ENCODE measurements at places on chromosomes 12 and 14.

DNA sequence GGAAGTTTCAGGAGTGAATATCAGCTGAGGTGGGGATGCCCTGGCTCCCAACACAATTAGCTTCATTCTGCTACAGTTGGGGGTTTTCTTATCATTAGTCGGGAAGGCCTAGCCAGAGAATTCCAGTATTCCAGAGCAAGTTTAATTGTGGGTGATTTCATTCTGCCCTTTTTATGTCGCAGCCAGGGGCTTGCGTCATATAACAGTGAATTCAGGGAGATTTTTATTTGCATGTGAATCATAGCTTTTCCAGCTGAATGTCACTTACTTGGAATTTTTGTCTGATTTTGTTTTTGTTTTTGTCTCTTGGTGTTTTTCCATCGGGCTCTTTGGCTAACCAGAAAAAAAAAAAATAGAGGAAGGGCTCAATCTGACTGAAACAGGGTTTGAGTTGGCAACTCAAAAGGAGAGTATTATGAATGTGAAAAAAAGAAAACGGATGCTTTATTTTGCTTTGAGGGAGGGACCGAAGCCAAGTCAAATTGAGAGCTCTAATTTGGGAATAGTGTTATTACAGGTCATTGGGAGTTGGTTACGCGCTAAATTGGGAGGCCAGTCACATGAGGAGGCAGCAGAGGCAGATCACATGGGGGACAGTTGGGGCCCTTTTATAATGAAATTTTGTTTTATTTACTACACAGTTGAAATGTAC, 119.4 kb downstream of the SAMD4A start:
- DNase-seq = no peak

DNA sequence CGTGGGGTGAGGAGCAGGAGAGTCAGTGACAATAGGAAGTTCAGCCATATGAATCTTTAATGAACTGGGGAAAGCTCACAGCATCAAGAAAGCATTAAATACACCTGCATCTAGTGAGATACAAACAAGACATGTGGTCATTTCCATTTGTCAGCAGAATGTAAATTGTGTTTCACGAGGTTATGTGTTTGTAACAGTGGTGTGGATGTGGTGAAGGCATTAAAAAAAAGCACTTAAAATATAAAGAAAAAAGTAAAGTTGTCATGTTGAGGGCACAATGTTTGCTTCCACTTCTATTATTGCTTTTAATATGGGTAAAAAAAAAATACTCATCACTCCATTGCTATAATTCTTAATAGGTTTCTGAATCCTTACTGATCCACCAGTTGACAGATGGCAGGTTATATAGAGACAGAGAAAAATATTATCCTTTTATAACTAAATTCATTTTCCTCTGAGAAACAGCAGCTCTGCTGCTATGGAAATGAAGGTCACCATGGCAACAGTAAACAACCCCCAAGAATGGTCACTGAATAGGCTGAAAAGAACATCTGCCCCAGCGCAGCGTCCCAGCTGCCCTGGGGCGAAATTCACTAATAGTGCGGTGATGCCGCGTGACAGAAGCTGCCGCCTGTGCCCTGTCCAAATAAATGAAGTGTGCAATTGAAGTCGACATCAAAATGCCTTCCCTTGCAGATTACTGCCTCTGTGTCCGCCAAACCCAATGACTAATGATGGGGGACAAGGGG, 226.1 kb downstream of the FOXN3 start:
- DNase-seq = peak; percentile 51

GRCh38 chr12:22318108-22318737, 16.3 kb downstream of the ST8SIA1 start:
- DNase-seq = no peak

- DNase-seq = peak; percentile 80
Measured at GRCh38 chr12:49055978-49056754, 4.4 kb downstream of the KMT2D start.

DNA sequence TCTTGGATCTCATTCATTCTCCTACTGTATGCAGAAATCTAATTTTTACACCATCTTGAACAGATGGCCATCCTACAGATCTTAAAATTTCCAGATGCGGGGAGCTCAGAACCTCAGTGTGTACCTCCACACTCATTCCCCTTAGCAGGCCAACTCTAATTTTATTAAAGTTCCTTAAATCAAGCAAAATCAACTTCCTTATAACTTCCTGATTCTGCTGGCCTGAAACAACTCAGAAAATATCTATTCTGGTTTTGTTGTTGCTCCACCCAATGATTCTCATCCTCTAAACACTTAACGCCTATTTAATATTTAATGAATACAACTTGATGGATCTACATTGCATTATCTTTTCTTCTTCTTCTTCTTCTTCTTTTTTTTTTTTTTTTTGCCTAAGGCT, 3.1 kb downstream of the EMP1 start:
- no peak for DNase-seq

DNA sequence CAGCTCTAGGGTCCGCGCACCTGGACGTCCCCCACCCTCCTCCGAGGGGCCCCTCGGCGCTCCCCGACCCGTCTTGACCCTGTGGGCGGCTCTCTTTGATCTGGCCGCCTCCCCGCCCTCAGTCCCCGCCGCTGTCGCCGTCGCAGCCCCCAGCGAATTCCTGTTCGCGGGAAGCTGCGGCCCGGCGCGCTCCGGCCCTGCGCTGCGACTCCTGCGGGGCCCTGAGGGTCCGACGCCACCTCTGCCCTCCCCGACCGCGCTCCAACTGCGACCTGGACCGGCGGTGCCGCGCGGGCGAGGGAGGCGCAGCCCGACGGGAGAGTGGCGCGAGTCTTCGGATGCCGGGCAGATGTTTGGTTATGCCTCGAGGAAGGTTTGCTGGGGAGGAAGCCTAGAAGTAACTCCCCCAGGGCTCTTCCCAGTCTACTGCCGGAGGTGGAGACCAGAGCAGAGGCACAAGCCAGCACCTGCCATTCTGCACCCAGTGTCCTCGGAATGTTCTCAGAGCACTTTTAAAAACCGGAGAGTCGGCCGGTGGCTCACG, 440 bp upstream of the ISM2 start:
- no peak for DNase-seq

DNA sequence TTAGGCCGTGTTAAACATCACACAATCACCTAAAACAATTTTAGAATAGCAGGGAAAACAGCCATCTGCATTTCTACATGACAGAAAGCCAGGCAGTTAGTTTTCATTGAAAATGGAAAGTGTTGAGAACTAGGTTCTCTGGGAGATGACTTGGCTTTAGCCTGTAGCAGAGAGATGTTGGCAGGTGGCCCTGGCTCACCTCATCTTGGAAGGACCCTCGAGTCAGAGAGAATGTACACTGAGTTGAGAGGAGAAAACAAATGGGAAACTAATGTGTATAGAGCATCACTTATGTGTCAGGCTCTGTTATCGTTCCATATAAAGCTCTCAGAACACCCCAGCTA, 51.9 kb downstream of the SUSD6 start:
- DNase-seq = no peak

GRCh38 chr14:103543140-103543539, 14.1 kb downstream of the TRMT61A start:
- no peak for DNase-seq

GRCh38 chr12:27953348-27953747, 19.2 kb downstream of the PTHLH start:
- no peak for DNase-seq

DNA sequence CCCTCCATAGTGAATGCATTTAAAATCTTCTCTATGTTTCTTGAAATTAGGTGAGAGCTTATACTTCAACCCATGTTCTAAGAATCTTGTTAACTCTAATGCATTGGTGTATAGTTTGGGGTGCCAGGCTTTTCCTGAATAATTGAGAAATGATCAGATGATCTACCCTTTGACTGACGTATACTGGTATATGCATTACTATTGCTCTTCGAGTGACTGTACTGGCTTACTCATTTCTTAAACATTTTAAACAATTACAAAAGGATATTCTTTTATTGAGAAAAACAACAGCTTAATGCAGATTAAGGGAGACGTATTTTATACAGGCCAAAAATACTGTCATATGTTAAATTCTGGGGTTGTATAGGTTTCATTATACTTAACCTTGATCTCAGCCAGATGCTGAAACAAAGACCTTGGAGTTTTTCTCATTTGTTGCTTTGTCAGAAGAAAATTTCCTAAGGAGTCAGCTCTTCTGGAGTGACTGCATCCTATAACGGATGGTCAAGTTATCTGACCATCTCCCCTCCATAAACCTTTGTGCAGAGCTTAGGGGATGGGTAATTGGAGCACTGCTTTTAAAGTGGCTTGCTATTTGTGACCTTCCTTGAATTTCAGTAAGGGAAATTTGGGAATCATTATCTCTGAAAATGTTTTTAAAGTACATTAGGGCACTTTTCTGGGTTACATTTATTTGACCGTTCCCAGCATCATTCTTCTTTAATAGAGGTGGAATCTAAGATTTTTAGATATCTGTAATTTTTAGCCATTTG, 507.6 kb downstream of the PCNX1 start:
- no peak for DNase-seq

DNA sequence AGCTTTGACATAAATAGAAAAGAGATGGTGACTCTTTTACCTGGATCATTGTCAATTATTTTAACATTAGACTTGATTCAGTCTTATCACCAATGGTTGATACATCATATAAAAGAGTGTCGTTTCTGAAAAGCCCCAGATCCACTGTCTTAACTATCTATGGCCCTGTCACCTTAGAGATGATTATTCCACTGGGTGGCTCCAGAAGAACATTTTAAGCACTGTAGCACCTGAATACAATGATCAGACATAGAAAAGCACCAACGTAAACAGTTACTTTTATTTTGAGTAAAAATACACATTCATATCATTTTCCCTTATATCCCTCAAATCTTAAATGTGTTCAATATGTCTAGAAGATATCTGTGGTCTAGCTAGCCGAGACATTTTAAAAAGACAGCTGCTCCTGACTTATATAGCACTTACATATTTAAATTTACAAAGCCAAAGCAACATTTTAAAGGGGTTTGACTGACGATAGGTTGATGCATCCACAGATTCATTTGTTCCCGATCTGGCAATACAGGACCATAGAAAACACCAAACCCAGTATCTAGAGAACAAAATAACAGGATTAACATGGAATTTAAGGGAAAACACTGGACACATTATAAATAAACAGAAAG, 32.9 kb downstream of the TSPAN8 start:
- DNase-seq = no peak
